ENCODE measurements at places on chromosomes 5 and 9. TPM values are rescaled to one million over a fixed set of nuclear protein-coding genes. Genes with fewer than 3 reads are reported as not detected.

DNA sequence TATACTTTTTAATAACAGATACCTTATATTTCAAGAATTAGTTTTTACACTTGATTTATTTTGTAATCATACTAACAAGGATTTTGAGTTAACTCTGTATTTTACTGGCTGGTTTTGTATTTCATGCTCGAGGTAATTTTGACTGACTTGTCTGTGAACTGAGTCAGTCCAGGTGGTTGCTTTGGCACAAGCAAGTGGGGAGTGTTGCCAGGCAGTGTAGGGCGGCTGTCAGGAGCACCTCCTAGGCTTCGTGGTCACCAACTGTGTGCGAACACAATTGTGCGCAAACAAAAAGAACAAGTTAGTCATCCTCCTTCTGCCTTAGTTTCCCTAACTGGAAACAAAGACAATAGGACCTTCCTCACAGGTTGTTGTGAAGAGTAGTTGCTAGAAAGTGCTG is 286.3 kb downstream of the ADGRV1 start:
- H3K27me3 ChIP-seq: no peaks in the 10 kb centered on the region
- no peak overlapping the region for H3K27ac ChIP-seq
- H3K4me1 ChIP-seq: no peaks in the 10 kb centered on the region
- H3K4me3 ChIP-seq: no peak overlapping the region
- H3K36me3 ChIP-seq: no peaks in the 10 kb centered on the region

Gene HBEGF
- 7.8 TPM for total RNA-seq

Gene GNA14
- 10.4 TPM for total RNA-seq

GRCh38 chr5:169344629-169345028 is 43.7 kb upstream of the SLIT3 start:
- H3K36me3 ChIP-seq: no peaks in the 10 kb centered on the region
- H3K27me3 ChIP-seq: no peaks in the 10 kb centered on the region
- no peak overlapping the region for H3K27ac ChIP-seq
- no peak overlapping the region for H3K4me3 ChIP-seq
- no peak for DNase-seq
- H3K4me1 ChIP-seq: no peaks in the 10 kb centered on the region

Gene TAS2R1
- not detected for total RNA-seq

GRCh38 chr5:180860273-180860886 is 696 bp downstream of the ZFP62 start:
- peak overlapping the region; percentile 91 for H3K4me3 ChIP-seq
- no peaks in the 10 kb centered on the region for H3K27me3 ChIP-seq
- peaks cover under 1% of the 10 kb centered on the region for H3K36me3 ChIP-seq

DNA sequence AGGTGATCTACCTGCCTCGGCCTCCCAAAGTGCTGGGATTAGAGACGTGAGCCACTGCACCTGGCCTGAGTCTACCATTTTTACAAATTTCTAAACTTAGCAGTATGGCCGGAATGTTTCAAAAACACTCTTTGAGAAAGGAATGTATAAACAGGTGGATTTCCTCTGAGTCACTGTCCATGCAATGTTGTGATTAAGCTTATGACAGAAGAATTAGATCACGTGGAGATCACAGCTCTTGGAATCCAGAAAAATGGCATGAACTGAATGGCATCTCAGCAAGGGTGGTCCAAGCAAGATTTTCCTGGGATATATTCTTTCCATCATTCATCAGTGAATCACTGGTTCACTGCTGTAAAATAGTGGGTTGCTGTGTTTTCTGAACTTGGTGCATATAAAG is 865.0 kb downstream of the PTPRD start:
- no peaks in the 10 kb centered on the region for H3K36me3 ChIP-seq
- no peaks in the 10 kb centered on the region for H3K27me3 ChIP-seq
- peaks cover 3% of the 10 kb centered on the region for H3K4me1 ChIP-seq
- no peak for DNase-seq

DNA sequence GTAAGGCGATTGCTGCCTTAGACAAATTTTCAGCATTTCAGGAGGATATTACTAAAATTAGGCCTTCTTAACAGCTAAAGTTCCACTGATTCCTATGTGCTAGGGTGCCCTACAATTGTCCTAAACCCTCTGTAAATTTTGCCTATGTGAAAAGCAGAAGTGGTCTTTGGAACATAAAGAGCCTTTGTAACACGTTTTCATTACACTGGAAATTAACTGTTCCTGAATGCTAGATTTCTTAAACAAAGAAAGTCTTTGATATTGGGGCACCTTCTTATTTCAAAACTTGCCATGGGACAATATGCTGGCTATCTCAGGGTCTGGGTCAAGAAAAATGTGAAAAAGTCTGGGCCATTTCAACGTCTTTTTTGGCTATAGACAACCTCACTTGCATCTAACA is 60.4 kb upstream of the MOCS2 start:
- H3K4me1 ChIP-seq: no peaks in the 10 kb centered on the region
- H3K27ac ChIP-seq: no peak overlapping the region
- DNase-seq: no peak
- no peaks in the 10 kb centered on the region for H3K27me3 ChIP-seq
- H3K36me3 ChIP-seq: no peaks in the 10 kb centered on the region

DNA sequence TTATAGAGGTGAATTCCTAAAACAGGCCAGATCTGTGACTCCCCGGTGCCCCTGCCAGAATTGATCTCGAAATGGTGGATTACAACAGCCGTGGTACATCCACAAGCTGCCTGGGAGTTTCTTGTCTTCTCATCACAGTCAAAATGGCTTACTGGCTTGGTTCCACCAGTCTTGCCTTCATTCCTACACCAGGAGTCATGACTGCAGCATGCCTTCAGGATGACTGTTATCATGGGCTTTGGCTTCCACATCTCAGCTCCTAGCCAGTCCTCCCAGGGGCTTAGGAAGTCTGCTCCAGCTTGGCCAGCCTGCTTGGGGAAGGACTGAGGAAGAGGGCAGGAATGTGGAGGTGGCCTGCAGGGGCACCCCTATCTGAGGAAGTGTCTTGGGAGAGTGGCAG is 132.9 kb upstream of the NR3C1 start:
- H3K4me3 ChIP-seq: no peak overlapping the region
- H3K27me3 ChIP-seq: no peaks in the 10 kb centered on the region
- H3K4me1 ChIP-seq: no peaks in the 10 kb centered on the region
- no peak overlapping the region for H3K27ac ChIP-seq

DNA sequence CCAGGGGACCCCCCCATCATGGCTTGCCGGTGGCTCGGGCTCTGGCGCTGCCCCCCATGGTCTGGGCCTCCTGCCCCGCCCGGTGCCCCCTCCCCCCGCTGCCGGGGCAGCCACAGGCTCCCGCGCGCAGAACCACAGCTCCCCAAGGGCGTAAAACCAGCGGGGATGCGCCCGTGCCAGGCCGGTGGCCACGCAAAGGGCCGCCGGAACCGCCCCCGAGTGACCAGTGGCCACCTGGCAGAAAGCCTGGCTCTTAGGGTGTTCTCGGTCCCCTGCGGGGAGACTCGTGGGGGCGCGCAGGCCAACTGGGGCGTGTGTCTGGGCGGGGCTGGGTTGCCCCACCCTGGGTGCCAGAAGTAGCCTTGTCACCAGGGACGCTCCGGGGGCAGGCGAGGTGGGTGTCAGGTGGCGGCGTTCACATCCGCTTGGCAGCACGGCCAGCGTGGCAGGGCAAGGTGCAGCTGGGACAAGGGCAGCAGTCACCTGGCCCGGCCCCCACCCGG is 515 bp upstream of the AGPAT2 start:
- peak overlapping the region; percentile 77 for H3K27ac ChIP-seq
- no peak overlapping the region for H3K4me3 ChIP-seq
- H3K36me3 ChIP-seq: no peaks in the 10 kb centered on the region
- H3K27me3 ChIP-seq: no peaks in the 10 kb centered on the region
- peaks cover 35% of the 10 kb centered on the region for H3K4me1 ChIP-seq

GRCh38 chr5:1375871-1376810 is 31.2 kb upstream of the CLPTM1L start:
- no peak overlapping the region for H3K27ac ChIP-seq
- H3K27me3 ChIP-seq: no peaks in the 10 kb centered on the region
- H3K4me3 ChIP-seq: no peak overlapping the region
- H3K36me3 ChIP-seq: no peaks in the 10 kb centered on the region
- peak; percentile 28 for DNase-seq

Data from kidney (tissue), 22 donors.